ENCODE measurements at places on chromosomes 1 and 21. TPM values are rescaled to one million over a fixed set of nuclear protein-coding genes. Genes with fewer than 3 reads are reported as not detected.

DNA sequence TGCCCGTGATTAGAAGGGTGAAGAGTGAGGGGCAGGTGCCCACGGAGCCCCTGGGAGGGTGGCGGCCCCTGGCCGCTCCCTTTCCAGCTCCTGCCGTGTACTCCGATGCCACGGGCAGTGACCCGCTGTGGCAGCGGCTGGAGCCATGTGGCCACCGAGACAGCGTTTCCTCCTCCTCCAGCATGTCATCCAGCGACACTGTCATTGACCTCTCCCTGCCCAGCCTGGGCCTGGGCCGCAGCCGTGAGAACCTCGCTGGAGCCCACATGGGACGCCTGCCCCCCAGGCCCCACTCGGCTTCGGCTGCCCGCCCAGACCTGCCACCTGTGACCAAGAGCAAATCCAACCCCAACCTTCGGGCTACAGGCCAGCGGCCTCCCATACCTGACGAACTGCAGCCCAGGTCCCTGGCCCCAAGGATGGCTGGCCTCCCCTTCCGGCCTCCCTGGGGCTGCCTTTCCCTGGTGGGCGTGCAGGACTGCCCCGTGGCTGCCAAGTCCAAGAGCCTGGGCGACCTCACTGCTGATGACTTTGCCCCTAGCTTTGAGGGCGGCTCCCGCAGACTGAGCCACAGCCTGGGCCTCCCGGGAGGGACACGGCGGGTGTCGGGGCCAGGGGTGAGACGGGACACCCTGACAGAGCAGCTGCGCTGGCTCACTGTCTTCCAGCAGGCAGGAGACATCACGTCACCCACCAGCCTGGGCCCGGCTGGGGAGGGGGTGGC lies 22.0 kb downstream of the PANK4 start:
- no peak overlapping the region for H3K4me3 ChIP-seq
- H3K27ac ChIP-seq: no peak overlapping the region
- H3K27me3 ChIP-seq: no peaks in the 10 kb centered on the region
- DNase-seq: no peak
- peaks cover 10% of the 10 kb centered on the region for H3K4me1 ChIP-seq

Gene BRDT
- total RNA-seq: not detected

DNA sequence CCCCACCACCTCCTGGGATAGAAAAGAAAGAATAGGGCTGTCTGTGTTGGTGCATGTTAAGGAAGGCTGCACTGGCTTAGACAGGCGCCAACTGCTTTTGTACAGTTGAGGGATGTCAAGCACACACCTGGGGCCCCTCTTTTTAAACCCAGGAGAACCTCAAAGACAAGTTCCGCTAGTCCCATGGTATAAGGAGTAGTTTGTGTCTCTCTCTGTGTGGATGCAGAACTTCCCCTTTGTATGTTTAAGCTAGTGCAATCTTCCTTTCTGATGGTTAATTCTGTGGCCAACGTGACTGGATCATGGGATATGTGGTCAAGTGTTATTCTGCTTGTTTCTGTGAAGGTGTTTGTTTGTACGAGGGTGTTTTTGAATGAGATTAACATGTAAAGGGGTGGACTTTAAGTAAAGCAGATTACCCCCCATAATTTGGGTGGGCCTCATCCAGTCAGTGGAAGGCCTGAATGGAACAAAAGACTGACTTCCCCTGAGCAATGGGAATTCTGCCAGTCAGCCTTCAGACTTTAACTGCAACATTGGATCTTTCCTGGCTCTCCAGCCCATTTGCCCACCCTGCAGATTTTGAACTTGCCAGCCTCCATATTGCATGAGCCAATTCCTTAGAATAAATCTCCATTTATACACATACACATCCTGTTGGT lies 9.5 kb upstream of the DUSP10 start:
- DNase-seq: no peak
- H3K27ac ChIP-seq: no peak overlapping the region
- peaks cover 2% of the 10 kb centered on the region for H3K36me3 ChIP-seq
- peaks cover 25% of the 10 kb centered on the region for H3K4me1 ChIP-seq
- H3K4me3 ChIP-seq: no peak overlapping the region

DNA sequence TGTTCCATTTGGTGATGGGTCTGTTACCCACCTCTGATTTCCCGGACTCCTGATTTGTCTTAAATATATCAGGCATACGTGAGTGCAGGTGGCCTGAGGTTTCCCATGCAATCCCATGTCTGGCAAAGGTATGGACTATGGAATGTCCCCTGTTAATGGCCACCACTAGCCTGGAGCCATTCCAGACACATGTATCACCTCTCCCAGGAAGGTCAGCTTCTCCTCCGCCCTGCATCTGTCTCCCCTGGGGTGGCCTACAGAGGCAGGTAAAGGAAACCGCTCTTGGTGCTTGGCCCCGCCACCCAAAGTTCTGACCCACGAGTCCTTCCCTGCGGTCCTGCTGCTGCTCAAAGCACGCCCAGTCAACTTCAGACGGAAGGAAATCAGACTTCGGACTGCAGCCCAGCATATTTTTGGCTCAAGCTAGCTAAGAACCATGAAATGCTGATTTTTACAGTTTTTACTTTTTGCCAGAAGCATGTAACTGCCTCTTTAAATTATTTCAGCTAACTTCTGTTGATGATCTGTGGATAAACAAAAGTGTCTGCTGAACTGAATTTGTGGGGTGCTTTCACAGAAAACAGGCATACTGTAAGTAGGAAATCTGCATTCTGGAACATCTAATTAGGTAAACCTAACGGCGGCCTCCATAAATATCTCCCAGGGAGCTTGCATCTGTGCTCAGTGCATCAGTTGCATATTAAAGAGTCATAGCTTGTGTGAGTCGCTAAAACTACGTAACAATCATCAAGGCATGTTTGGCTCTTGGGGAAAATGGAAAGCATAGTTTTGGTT lies 105.9 kb downstream of the PCP4 start:
- H3K27me3 ChIP-seq: peaks cover 5% of the 10 kb centered on the region
- H3K36me3 ChIP-seq: no peaks in the 10 kb centered on the region
- no peak for DNase-seq
- no peaks in the 10 kb centered on the region for H3K4me1 ChIP-seq
- no peak overlapping the region for H3K27ac ChIP-seq

Gene C1orf141
- 0.70 TPM for total RNA-seq
